ENCODE measurements at places on chromosomes 12 and 14. TPM values are rescaled to one million over a fixed set of nuclear protein-coding genes. Genes with fewer than 3 reads are reported as not detected.

PTPN21 gene
- total RNA-seq = 3.8 TPM

BATF gene
- not detected for total RNA-seq

MSRB3 gene
- total RNA-seq = 9.9 TPM

LUM gene
- total RNA-seq = not detected

ZNF705A gene
- total RNA-seq = not detected

DNA sequence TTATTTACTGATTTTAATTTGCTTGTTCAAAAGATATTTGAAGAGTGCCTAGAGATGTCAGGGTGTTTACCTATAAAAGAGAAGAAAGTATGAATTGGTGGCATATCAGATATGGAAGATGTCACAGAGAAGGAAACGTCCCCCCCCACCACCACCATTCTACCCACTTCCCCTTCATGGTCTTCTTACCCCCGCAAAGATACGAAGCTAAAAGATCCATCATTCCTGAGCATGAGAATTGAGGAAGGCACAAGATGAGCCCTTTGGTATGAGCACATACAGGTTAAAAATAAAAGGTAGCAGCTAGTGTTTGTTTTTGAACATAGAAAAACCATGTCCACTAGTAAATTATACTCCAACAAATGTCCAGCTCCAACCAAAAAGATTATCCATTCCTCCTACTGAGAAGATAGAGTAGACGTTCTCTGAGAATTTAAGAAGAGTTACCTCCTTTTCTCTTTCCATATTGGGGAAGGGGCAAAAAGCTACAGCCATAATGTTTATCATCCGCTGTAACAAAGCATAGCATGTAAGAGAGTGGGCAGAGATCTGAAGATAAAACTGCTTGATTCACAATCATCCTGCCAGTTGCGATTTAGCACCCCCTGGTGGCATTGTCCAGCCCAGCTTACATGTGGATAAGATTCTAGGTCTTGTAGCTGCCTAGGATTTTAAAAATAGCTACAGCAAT is 29.1 kb downstream of the NFYB start:
- DNase-seq = peak; percentile 67

GRCh38 chr14:66008631-66009030 is 477.5 kb upstream of the CCDC196 start:
- no peak for DNase-seq

DNA sequence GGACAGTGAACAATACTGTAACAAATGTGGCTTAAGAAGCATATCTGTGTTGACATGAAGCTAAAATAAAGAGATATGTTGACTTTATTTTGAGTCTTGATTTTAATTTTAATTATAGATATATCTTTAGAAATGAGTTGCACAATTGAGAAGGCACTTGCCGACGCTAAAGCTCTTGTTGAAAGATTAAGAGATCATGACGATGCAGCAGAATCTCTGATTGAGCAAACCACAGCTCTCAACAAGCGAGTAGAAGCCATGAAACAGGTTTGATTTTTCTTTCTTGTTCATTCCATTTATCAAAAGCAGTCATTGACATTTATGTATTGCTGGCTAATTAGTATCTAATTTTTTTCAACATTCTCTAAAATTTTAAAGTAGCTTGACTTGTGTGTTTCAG is 15.8 kb downstream of the FGFR1OP2 start:
- no peak for DNase-seq

GRCh38 chr12:66176105-66176900 is 6.5 kb upstream of the TMBIM4 start:
- DNase-seq = no peak

- DNase-seq = no peak
Observed at GRCh38 chr12:78226763-78227162, 396.1 kb downstream of the NAV3 start.

GRCh38 chr14:104384776-104385071 is 194.8 kb upstream of the C14orf180 start:
- no peak for DNase-seq

DNA sequence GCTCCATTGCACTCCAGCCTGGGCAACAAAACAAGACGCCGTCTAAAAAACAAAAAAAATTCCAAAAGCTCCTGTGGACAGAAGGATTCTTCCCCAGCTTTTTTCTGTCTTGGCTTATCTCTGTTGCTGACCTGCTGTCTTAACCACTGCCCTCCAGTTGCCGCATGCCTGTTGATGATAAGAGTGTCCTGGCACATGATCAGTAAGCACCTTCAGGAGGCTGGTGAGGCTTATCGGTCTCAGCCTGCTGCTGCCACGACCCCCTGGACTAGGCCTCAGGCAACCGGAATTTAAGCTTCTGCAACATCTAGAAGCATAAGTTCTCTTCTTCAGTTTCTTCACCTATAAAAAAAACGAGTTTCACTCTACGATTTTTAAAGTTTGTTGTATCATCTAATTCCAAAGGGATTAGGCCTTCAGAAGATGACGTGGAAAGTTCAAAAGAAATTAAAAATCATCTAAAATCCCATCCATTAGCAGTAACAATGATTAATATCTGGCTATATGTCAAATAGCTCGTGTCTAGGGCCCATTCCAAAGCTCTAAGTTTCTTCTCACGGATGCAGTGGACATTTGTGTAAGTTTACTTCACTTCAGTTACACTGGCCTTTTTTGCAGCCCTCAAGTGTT is 46.4 kb downstream of the RESF1 start:
- no peak for DNase-seq

DNA sequence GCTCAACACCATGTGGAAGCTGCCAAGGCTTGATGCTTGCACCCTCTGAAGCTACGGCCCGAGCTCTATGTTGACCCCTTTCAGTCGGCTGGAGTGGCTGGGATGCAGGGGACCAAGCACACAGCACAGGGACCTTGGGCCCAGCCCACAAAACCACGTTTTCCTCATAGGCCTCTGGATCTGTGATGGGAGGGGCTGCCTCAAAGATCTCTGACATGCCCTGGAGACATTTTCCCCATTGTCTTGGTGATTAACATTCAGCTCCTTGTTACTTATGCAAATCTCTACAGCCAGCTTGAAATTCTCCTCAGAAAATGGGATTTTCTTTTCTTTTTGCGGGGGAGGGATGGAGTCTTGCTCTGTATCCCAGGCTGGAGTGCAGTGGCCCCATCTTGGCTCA is 46.3 kb downstream of the MON2 start:
- no peak for DNase-seq

DNA sequence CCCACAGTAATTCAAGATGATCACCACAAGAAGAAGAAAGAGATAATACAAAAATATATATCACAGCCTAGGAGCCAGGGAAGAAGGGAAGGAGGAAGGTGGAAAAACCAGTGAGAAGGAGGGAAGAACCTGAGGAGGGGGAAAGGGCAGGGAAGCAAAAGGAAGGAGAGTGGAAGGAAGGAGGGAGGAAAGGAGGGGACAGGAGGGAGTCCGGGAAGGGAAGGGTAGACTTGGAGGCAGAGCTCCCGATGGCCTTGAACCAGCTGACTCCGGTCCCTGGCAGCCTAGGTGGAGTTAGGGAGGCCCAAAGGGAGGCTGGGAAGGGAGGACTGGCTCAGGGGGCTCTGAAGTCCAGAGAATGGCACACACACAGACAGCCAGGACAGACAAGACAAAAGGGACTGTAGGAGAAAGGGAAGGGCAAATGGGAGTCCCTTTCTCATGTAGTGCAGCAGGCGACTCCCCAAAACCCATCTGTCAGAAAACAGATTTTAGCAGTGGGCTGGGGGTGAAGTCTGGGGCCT is 4.7 kb upstream of the ZNF384 start:
- DNase-seq = no peak
